Amniotic epithelial cell (primary cell): ENCODE measurements at places on chromosomes 4 and X.

- peak; percentile 92 for DNase-seq
Observed at GRCh38 chrX:153900831-153901752, 3.4 kb upstream of the AVPR2 start.

DNA sequence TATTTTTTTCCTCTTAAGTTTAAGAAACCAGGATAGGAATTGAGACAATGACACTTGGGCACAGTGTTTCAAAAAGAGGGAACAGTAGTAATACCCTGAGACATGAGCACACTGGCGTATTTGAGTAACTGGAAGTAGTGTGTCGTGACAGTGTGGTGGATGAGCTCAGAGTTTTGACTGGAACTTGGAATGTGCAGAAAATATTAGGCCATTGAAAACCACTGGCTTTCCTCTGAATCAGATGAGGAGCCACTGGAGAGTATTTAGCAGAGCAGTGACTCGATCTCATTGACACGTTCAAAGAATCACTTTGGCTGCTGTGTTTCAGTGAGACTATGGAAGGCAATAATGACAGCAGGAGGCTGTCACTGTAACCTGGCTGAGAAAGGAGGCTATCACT lies 1531.2 kb downstream of the STIM2 start:
- peak; percentile 50 for DNase-seq

DNA sequence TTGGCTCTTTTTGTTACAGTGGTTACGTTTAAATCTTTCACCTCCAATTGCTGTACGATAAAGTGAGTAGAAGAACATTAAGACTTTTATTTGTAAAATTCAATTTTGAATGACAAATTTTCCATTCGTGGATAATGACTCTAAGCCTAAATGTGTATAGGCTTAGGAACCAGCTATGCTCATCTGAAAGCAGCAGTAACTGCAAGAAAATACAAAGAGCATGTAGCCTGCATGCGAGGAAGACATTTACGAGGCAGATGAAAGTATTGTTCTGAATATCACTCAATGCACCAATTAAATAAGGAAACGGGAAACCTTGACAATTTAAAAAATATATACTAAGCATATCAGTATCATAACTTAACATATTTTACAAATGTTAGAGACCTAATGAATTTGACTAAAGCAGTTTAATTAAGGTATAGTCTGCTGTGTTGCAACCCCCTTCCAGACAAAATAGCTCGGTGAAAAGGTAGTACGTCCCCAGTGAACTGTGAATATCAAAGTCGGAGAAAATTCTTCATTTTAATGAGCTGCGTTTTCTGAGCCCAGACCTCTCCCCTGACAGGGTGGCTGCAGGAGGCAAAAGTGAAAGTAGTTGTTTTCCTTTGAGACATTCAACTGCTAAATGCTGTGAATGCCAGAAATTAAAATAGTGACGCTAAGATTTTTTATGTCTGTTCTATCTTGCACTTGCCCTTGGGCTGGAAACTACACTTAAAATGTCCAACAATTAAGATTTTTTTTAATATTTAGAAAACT lies 1236.5 kb upstream of the TENM3 start:
- no peak for DNase-seq

GRCh38 chr4:41436419-41436818 lies 101.5 kb upstream of the LIMCH1 start:
- DNase-seq = no peak

DNA sequence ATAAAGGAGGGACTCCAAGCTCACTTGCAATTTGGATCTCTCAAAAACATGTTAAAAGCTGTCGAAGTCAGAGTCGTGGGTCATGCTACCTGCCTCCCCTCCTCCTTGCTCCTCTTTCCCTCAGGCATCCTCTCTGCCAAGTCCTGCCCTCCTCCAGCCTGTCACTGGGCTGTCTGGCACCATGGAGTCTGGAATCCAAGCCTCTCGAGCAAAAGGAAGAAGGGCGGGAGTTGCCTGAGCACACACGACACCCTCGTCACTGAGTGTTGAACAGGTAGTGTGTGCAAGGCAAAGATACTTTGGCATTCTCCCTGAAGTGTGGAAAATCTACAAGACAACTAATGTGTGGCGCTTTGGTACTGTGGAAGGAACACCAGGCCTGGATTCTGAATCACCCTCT lies 62.2 kb downstream of the HAUS3 start:
- DNase-seq = no peak

GRCh38 chrX:136662976-136663375 lies 15.0 kb downstream of the CD40LG start:
- no peak for DNase-seq

DNA sequence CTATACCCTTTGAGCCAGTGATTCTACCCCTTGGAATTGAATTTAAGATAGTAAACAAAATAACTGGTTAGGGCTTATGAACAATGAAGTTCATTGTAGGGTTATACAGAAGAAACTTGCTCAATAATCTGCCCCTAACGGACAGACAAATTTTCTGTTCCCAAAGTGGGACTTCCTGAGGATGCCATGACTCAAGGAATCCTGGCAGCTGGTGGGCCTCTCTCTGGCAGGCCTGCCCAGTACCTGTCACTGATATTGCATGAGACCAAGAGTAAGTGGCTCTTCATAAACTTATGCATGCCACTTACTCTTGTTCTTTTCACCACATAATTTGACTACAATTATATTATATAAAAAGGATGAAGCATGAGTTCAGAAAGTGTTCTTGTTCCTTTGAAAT lies 41.5 kb downstream of the GPRIN3 start:
- no peak for DNase-seq

- peak; percentile 1 for DNase-seq
Observed at GRCh38 chr4:170931321-170931720, 841.6 kb upstream of the AADAT start.

DNA sequence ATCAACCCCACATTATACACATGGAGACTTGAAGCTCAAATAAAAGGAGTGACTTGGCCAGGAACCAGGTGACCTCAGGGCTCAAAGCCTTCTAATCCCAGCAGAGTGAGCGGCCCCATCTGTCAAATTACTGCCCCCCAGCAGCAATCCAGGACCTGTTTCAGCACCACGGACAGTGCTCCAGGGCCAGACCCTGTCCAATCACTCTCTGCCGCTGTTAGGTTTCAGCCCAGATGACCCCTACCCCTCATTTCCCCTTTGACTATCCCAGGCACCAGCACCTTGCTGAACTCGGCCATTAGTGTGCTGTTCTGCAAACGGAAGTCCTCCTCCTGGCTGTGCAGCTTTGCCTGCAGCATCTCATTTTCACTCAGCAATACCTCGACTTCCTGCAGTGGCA lies 5.1 kb downstream of the GRIPAP1 start:
- DNase-seq = no peak

DNA sequence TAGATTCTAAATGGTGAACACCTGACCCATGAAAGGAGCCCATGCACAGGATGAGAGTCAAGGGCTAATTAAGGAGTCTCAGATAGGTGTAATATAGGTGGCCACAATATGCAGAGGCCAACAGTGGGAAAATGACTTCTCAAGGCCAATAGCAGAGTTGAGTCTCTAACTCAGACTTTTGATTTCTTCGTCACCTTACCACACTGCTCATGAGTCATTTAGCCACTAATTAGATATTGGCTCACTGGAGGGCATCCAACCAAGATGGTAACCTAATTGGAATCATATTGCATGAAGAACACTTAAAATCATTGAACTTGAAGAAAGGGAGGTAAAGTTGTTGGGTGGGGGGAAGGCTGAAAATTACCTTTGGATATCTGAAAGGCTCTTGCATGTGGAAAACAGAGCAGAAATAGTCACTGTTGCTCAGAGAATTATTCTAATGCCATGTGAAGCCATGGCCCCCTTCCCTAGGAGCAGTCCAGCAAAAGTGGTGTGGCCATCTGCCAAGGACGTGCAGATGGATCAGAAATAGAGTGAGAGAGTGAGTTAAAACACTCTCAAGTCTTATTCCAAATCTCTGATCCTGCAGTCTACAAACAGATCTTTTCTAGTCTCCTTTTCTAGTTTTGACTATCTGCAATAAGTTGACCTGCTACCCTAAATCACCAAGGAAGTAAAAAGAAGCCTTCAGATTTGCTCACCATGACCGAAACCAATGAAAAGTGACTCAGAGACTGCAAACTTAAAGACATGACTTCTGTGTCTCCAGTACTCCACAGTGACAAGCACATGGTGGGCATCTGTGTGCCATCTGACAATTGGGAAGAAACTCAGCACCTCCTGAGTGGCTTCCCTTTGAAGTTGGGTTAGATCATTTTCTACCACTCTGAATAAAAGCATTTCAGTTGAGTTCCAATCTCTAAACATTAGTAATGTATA lies 93.9 kb upstream of the C1QTNF7 start:
- no peak for DNase-seq

GRCh38 chr4:118836301-118837120 lies 585 bp upstream of the SEC24D start:
- DNase-seq = peak; percentile 53

DNA sequence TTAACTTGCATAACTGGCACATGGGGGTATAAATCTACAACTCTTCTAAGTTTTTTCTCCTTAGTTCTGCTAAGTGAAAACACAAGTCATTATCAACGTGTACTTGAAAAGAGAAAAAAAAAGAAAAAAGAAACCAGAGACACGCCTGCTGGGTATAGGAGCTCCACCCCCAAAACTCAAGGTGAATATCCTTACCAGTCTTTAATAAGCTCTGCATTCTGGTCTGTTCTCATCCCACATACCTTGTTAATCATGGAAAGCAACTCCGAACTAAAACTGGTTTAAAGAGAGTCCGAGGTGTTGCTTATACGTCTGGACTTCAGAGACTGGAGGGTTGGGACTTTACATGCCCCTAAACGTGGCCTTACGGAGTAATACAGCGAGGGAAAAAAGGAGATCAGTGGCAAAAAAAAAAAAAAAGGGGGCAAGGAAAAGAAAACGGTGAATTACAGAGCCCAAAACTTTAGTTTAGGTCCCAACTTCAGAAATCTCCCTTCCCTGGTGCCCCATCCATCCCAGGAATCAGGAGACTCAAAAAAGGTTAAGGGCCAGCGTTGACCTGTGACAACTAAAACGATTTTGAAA lies 1.0 kb downstream of the PGRMC2 start:
- DNase-seq = peak; percentile 56
